ENCODE measurements at places on chromosomes 5 and 9. TPM values are rescaled to one million over a fixed set of nuclear protein-coding genes. Genes with fewer than 3 reads are reported as not detected.

SURF4 gene
- 275 TPM for total RNA-seq

PAEP gene
- not detected for total RNA-seq

STARD4 gene
- 88.1 TPM for total RNA-seq

FABP6 gene
- not detected for total RNA-seq

TMEM252 gene
- total RNA-seq: not detected

SLC6A3 gene
- not detected for total RNA-seq

CBY3 gene
- total RNA-seq: not detected

RAB3C gene
- total RNA-seq: not detected

TMEM171 gene
- 0.90 TPM for total RNA-seq
